ENCODE measurements at places on chromosomes 1 and 21.
A peak's percentile ranks its signal among the peaks of the same experiment; 100 is the strongest.

- DNase-seq = no peak
Observed at GRCh38 chr1:85058311-85058710, 10.0 kb upstream of the MCOLN3 start.

GRCh38 chr1:185035258-185035657 lies 10.1 kb upstream of the RNF2 start:
- DNase-seq = no peak

DNA sequence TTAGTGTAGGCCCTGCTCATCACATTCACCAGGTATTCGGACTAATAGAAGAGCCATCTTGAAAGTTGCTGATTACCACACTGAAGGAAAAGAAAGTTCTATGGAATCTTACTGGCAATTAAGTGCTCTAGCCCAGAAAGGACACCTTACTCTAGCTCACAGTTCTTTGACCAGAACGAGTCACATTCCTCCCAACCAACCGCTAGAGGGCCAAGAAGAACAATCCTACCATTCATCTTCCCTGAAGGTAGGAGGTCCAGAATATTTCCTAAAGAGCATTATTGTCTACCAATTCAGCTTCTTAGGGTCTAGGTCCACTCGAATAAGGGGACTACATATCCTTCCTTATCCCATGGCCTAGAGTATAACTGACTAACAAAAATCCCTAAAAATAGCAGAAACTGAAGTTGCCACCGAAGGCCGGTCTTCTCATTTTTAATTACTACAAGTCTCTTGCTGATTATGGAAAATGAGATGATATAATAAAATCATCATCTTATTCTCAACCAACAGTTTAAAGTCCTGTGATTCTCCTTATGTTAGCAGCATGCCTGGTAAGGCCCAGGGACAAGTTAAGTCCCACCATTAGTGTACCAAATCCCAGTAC lies 2.7 kb upstream of the FMO1 start:
- peak; percentile 58 for DNase-seq

GRCh38 chr1:210298936-210299335 lies 29.8 kb upstream of the HHAT start:
- no peak for DNase-seq

- no peak for DNase-seq
Observed at GRCh38 chr1:155969377-155969791, 9.0 kb downstream of the ARHGEF2 start.

DNA sequence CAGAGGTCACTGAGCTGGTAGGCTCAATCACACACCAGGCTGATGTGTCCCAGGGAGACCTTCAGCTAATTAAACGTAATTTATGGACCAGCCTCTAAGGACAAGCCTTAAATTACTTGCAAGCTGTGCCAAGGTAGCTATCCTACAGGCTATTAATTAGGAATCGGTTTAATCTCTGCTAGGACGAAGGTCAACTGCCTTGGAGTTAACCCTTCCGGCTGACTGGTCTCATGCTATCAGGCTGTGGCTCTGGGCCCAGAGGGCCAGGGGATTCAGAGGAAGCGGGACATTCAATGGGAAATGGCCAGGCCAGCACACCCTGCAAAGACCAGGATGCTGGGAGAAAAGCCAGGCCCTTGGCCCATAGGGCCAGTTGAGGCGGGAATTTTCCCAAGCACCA lies 19.0 kb downstream of the DHRS3 start:
- DNase-seq = no peak

DNA sequence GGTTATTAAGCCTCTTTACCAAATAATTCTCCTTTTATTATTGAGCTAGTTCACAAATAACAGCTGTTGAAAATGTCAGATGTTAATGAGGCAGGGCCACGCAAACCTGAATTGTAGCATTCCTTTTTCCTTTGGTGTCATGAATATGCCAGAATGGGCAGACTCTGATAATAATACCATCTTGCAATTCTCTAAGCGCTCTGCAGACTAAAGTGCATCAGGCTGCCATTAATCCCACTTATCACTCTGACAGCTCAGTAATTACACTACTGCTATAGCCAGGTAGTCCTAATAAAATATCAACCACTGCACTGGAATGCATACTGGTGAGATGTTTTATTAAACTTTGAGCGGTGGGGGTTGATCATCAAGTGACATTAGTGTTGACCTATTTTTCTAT lies 177.7 kb downstream of the DPYD start:
- DNase-seq = no peak

- no peak for DNase-seq
Observed at GRCh38 chr1:220149742-220150141, 55.8 kb downstream of the IARS2 start.

- DNase-seq = peak; percentile 82
Observed at GRCh38 chr1:178093951-178094738, at the start of gene RASAL2. RASAL2 (plus strand) TSS chr1:178094104; CDS start chr1:178094493, 389 bp downstream.

DNA sequence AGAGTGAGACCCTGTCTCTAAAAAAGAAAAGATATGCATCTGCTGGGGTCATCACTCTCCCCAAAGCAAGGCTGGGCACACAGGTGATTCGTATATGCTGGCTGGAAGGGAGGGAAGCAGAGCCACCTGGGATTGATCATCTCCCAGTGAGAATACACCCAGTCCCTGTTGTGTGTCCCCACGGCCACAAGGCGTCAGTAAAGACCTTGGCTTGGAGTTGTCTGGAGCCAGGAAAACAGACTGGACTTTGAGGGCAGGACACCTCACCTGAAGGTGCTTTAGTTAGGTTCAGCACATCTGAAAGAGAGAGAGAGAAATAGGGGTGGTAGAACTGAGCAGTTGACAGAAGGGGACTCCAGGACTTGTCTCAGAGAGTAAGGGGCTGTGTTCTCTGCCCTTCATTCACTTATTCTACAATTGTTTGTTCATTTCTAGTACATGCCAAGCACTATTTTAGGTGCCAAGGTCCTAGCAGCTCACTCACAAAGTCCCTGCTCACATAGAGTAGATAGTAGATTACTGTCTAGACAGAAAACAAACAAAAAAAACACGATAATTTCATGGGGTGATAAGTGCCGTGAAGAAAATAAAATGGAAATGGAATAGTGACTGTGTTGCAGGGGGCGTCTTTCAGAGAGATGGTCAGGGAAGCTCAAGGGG lies 13.5 kb downstream of the CITED4 start:
- DNase-seq = peak; percentile 62

- no peak for DNase-seq
Observed at GRCh38 chr1:185349556-185349955, 32.5 kb upstream of the IVNS1ABP start.

- DNase-seq = no peak
Observed at GRCh38 chr1:1630191-1630964, 1.6 kb upstream of the MMP23B start.

DNA sequence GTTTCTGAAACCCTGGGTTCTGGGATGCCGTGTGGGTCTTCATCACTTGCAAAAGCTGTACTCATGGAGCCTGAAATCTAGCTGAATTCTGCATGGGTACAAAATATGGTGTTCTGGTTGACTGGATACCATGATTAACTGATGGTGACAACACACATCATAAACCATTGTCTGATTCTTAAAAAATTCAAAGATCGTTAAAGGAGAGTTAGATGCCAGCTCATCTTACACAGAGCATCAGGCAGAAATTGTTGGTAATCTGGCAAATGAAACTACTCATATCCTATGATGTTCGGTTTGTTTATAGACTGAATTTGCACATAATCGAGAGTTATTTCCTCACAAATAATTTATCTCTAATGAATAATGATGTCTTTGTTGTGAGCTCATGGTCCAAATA lies 218.1 kb upstream of the PKN2 start:
- no peak for DNase-seq

DNA sequence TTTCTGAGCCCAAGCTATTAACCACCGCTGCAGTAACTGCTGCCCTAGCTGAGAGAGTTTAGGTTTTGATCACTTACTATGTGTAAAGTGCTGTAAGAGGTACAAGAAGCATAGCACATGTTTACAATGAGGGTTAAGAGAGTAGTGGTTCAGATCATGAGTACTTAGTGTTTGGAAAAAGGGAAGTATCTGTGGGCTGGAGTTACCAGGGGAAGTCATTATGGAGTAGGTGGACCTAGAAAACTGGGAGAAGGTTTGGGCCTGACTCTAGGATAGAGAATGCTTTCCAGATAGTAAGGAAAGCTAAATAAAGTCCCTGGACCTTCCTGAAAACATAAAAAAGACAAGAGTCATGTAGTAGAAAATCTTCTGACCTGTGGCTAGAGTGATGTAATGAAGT lies 149.6 kb upstream of the PLXNA2 start:
- DNase-seq = no peak
